ENCODE measurements at places on chromosomes 11 and 22.
A peak's percentile ranks its signal among the peaks of the same experiment; 100 is the strongest.

- no peak for DNase-seq
- H3K4me3 ChIP-seq: no peak overlapping the region
- H3K36me3 ChIP-seq: peaks cover 6% of the 10 kb centered on the region
Observed at GRCh38 chr11:2120359-2121100, 18.7 kb downstream of the IGF2 start.

GRCh38 chr11:61910187-61911127 is 6.9 kb downstream of the RAB3IL1 start:
- H3K4me3 ChIP-seq: no peak overlapping the region
- peaks cover 18% of the 10 kb centered on the region for H3K27me3 ChIP-seq
- DNase-seq: no peak
- no peak overlapping the region for H3K27ac ChIP-seq

DNA sequence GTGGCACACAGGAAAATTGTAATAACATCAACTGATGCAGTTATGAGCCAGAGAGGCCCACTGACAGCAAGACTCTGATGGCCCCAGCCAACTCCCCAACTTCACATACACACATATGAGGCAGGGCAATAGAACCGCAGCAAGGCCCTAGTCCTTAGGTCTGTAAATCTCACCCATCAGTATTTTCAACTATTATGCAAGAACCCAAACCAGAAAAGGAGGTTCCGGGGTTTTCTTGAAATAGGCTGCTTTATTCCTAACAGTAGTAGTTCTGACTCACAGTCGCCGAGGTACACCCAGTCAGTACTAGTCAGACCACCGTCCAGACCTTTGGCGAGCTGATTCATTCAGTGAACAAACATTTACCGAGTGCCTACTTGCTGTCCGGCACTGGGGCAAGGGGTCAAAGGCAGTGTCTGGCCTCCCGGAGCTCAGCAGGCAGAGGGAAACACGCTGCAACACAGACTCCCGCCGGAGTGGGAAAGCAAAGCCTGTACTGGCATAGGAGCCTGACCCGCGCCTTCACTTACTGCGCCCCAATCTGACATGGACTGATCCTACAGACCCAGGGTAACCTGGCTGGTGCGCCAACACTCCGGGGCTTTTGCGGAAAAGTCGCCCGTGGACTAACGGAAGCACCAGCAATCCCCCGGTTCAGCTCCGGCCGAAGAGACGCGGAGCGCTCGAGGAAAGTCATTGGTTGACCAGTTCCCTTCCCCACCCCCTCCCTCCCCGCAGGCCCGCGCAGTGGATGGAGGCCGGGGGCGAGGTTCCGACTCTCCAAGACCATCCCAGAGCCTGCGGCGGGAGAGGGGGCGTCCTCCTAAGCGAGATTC is 1.3 kb downstream of the PLEKHA7 start:
- peak; percentile 42 for DNase-seq
- peaks cover 8% of the 10 kb centered on the region for H3K4me1 ChIP-seq
- H3K27me3 ChIP-seq: peaks cover 41% of the 10 kb centered on the region

DNA sequence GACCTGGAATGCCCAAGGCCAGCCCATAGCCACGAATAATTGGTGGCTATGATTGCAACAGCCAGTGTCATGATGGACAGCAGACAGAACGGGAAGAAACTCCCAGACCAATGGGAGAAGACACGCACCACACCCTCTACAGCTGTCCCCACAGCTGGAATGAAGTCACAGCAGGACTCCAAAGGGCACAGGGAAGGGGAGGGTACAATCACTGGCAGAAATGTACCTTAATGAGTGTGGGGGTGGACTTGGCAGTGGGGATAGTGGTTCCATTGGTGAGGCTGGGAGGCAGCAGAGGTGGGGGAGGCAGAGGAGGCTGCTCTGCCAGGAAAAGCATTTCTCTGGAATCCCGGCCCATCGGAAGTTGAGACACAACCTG is 52.9 kb downstream of the SGSM3 start:
- H3K36me3 ChIP-seq: peaks cover 9% of the 10 kb centered on the region
- no peak overlapping the region for H3K4me3 ChIP-seq
- no peak for DNase-seq
- H3K4me1 ChIP-seq: peaks cover 4% of the 10 kb centered on the region
- peak overlapping the region; percentile 91 for H3K27ac ChIP-seq
- H3K27me3 ChIP-seq: no peaks in the 10 kb centered on the region

- H3K36me3 ChIP-seq: no peaks in the 10 kb centered on the region
- H3K4me1 ChIP-seq: no peaks in the 10 kb centered on the region
- H3K27ac ChIP-seq: no peak overlapping the region
Observed at GRCh38 chr11:23097891-23098290, 237.6 kb upstream of the CCDC179 start.

DNA sequence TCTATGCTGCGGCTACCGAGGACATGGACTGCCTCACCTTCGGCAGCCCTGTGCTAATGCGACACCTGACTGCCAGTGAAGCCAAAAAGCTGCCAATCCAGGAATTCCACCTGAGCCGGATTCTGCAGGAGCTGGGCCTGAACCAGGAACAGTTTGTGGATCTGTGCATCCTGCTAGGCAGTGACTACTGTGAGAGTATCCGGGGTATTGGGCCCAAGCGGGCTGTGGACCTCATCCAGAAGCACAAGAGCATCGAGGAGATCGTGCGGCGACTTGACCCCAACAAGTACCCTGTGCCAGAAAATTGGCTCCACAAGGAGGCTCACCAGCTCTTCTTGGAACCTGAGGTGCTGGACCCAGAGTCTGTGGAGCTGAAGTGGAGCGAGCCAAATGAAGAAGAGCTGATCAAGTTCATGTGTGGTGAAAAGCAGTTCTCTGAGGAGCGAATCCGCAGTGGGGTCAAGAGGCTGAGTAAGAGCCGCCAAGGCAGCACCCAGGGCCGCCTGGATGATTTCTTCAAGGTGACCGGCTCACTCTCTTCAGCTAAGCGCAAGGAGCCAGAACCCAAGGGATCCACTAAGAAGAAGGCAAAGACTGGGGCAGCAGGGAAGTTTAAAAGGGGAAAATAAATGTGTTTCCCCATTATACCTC is 3.3 kb downstream of the FEN1 start:
- H3K4me3 ChIP-seq: peak overlapping the region; percentile 86
- H3K4me1 ChIP-seq: peaks cover 47% of the 10 kb centered on the region
- no peak for DNase-seq
- peaks cover 11% of the 10 kb centered on the region for H3K36me3 ChIP-seq

GRCh38 chr11:62498492-62499286 is 47.9 kb downstream of the AHNAK start:
- H3K36me3 ChIP-seq: no peaks in the 10 kb centered on the region
- no peak for DNase-seq

- no peak overlapping the region for H3K4me3 ChIP-seq
- no peaks in the 10 kb centered on the region for H3K27me3 ChIP-seq
- peak; percentile 42 for DNase-seq
- H3K27ac ChIP-seq: no peak overlapping the region
- H3K36me3 ChIP-seq: no peaks in the 10 kb centered on the region
- peaks cover 11% of the 10 kb centered on the region for H3K4me1 ChIP-seq
Observed at GRCh38 chr11:82864268-82864667, 36.0 kb downstream of the PRCP start.

DNA sequence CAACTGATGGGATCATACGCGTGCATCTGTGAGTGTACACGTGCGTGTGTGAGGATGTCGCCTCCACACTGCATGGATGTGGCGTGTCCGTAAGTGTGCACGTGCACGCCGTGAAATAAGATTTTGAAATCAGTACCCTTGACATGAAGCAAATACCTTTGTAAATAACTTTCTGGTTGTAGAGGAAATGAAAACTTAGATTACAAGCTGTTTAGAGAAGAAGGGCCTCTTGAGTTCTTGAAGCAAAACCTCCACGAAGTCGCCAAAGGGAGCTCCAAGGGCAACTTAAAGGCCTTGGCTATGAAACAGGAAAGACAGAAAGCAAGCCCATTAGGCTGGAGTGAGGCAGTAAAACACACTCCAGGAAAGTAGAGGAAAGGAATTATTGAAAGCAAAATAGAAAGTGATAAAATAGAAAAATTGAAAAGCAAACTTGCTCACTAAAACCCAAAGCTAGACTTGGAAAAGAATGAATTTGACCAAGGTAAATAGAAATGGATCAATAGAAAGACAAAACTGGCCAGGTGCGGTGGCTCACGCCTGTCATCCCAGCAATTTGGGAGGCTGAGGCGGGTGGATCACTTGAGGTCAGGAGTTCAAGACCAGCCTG is 29.7 kb upstream of the TOLLIP start:
- H3K4me3 ChIP-seq: no peak overlapping the region
- DNase-seq: no peak
- H3K27me3 ChIP-seq: peaks cover 22% of the 10 kb centered on the region
- H3K4me1 ChIP-seq: peaks cover 16% of the 10 kb centered on the region
- no peak overlapping the region for H3K27ac ChIP-seq

- no peak overlapping the region for H3K27ac ChIP-seq
- peak overlapping the region; percentile 37 for H3K4me3 ChIP-seq
- peaks cover 71% of the 10 kb centered on the region for H3K36me3 ChIP-seq
Observed at GRCh38 chr11:64772303-64773018, 5.9 kb downstream of the SF1 start.

GRCh38 chr11:72308226-72309073 is 64.5 kb upstream of the PHOX2A start:
- H3K4me1 ChIP-seq: peaks cover 3% of the 10 kb centered on the region
- peak overlapping the region; percentile 5 for H3K4me3 ChIP-seq
- peak overlapping the region; percentile 48 for H3K27ac ChIP-seq
- no peaks in the 10 kb centered on the region for H3K27me3 ChIP-seq
- DNase-seq: no peak

GRCh38 chr11:2914455-2915195 is 14.6 kb downstream of the PHLDA2 start:
- no peaks in the 10 kb centered on the region for H3K4me1 ChIP-seq
- H3K27ac ChIP-seq: no peak overlapping the region
- H3K4me3 ChIP-seq: no peak overlapping the region
- DNase-seq: no peak
- H3K27me3 ChIP-seq: no peaks in the 10 kb centered on the region

DNA sequence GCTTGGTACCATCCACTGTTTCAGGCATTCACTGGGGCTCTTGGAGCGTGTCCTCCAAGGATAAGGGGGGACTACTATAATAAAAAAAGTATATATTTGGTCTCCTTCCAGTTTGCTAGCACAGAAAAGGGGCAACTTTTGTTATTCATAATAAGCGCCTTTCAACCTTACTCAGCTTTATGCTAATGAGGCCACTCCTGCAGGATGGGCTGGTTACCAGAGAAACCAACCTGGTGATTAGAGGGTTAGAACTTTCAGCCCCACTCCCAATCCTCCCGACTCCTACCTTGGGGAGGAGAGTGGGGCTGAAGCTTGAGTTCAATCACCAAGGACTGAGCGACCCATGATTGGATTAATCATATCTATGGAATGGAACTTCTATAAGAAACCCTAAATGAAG is 31.8 kb downstream of the PPFIBP2 start:
- H3K4me3 ChIP-seq: no peak overlapping the region
- no peaks in the 10 kb centered on the region for H3K27me3 ChIP-seq
- H3K36me3 ChIP-seq: no peaks in the 10 kb centered on the region
- H3K4me1 ChIP-seq: no peaks in the 10 kb centered on the region
- no peak overlapping the region for H3K27ac ChIP-seq

DNA sequence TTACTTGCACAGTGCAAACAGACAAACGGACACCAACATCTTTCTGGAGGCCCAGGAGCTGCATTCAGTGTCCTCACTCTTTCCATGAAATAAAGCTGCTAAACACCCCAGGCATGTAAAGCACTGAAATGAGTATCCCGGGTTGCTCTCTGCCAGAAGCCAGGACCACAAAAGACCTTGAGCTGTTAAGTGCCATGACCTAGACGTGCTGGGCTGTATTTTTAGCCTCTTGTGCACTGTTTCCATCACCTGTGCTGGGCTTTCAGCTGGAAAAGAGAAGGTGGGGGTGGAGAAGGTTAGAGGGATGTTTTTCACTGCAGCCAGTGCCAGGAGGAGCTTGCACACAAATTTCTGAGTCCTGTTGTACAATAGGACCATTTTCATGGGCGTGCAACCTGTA is 3.4 kb upstream of the KREMEN1 start:
- peaks cover 20% of the 10 kb centered on the region for H3K4me1 ChIP-seq
- H3K36me3 ChIP-seq: no peaks in the 10 kb centered on the region
- peaks cover 46% of the 10 kb centered on the region for H3K27me3 ChIP-seq
- DNase-seq: no peak
- no peak overlapping the region for H3K27ac ChIP-seq

GRCh38 chr22:40511604-40512003 is 124.9 kb downstream of the MRTFA start:
- no peak for DNase-seq
- H3K27ac ChIP-seq: no peak overlapping the region
- no peak overlapping the region for H3K4me3 ChIP-seq
- H3K4me1 ChIP-seq: peaks cover 27% of the 10 kb centered on the region
- no peaks in the 10 kb centered on the region for H3K36me3 ChIP-seq

- peaks cover 8% of the 10 kb centered on the region for H3K4me1 ChIP-seq
- H3K27me3 ChIP-seq: peaks cover 8% of the 10 kb centered on the region
- H3K36me3 ChIP-seq: no peaks in the 10 kb centered on the region
- no peak overlapping the region for H3K4me3 ChIP-seq
- DNase-seq: no peak
Observed at GRCh38 chr11:75132080-75132479, 18.8 kb upstream of the SLCO2B1 start.

- H3K27ac ChIP-seq: no peak overlapping the region
- peaks cover 25% of the 10 kb centered on the region for H3K4me1 ChIP-seq
- H3K36me3 ChIP-seq: no peaks in the 10 kb centered on the region
- no peak for DNase-seq
- no peaks in the 10 kb centered on the region for H3K27me3 ChIP-seq
Observed at GRCh38 chr22:32331236-32331917, 26.3 kb upstream of the RFPL3 start.

DNA sequence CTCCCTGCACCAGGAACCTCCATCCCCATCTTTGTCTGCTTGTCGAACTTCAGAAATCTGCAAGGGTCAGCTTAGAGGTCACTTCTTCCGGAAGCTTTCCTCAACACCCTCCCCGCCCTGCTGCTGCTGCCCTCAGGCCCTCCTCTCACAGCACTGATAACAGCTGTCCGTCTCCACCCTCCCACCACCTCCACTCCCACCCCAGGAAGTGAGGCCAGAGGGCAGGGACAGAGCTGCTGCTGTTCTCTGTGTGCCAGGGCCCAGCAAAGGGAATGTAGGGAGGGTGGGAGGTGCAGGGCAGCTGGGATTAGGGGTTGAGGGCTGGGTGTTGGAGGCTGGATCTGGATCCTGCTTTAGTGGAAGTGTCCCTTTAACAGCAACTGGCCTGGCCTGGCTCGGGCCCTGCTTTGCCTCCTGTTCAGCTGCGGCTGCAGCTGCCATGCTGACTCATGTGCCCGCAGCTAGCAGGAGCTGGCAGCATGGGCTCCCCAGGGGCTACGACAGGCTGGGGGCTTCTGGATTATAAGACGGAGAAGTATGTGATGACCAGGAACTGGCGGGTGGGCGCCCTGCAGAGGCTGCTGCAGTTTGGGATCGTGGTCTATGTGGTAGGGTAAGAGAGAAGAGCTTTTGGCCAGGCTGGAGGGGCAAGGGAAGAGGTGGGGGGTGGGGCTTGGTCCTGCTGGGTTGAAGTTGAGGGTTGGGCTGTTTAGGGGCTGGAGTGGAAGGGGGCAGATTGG is at the start of gene P2RX6:
Gene P2RX6, plus strand, starts transcription at position 440 of the 740 bp plus-strand sequence. Its CDS starts 10 bp downstream, at position 450.
- H3K4me1 ChIP-seq: peaks cover 46% of the 10 kb centered on the region
- H3K4me3 ChIP-seq: peak within 1 kb of the TSS; percentile 90
- H3K36me3 ChIP-seq: no peaks in the 10 kb centered on the region
- no peaks in the 10 kb centered on the region for H3K27me3 ChIP-seq
- peak within 1 kb of the TSS; percentile 93 for H3K27ac ChIP-seq

Data from neural crest cell (in vitro differentiated cells).